ENCODE measurements at places on chromosomes 13 and 19.

DNA sequence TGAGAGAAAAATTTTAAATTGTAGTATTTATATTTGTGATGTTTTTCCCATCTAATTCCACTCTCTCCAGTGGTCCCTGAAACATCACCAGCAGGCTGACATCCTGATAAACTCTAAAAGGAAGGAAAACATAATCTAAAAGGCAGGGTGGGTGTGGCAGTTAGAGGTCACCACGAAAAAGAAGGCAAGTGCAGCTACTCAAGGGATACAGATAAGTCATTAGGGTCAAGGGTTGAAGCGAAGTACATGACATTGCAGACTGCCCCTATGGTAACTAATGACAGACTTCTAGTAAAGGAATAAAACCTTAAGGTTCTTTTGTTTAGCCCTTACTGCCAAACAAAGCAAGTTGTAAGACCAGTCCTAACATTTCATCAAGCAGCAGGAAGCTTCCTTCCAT lies 6.0 kb upstream of the NEK3 start:
- no peak for DNase-seq

DNA sequence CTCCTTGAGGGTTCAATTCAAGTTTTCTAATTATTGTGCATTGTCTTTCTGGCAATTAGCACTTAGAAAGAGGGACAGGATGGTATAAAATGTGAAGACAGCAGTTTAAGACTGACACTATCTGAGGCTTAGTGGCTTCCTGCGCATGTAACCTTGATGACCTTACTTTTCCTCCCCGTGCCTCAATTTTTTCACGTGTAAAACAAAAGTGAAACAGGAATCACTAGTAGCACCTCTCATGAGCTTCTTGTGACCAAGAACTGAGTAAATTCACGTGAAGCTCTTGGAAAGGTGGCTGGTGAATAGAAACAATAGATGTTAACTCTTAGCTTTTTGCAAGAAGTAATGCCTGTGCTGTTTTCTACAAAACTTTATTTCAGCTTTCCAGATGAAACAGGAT lies 233.9 kb downstream of the LMO7 start:
- no peak for DNase-seq

DNA sequence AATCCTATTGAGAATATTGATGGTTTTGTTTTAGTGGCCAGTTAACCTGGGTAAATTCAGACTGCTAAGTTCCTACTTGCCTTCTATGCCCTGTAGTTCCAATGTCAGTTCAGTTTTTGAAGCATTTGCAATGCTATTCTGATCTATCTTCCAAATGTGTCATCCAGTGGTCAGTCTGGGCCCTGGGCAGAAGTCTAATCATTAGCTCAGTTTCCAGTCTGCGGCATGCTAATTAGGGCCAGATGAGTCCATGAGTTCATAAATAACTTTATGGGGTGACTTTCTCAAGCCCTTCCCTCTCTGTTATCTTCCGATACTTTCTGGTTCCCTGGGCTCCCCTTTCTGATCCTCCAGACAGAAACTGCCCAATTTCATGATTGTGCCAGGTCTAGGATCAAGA lies 32.7 kb downstream of the FAM187B start:
- no peak for DNase-seq

- no peak for DNase-seq
Observed at GRCh38 chr19:14385492-14385891, 4.2 kb downstream of the ADGRE5 start.

DNA sequence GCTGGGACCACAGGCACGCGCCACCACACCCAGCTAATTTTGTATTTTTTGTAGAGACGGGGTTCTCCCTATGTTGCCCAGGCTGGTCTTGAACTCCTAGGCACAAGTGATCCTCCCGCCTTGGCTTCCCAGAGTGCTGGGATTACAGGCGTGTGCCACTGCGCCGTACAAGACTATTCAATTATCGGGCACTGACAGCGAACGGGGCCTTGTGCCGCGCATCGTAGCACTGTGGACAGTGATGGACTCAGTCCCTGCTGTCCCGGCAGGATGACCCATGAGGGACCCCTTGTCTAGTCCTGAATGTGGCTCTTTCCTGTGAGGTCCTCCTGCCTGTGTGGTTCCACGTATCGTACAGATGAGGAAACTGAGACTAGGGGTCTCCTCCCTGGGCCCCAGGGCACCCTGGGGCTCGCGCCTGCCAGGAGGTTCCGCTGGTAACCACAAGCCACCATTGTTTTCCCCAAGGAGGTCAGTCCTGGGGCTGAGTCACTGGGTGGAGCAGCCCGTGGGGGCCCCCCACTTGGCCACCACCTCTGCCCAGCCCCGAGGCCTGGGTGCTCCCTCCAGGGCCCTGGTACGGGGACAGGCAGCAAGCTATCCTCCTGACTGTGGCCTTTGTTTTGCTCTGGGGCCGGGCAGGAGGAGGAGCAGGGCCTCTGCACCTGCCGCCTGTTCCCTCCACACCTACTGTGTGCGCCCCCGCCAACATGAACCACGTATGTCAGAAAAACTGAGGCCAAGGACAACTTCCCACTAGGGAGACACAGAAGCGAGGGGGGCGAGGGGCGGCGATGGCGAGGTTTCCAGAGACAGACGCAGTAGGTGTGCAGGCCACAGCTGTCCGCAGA lies 2.9 kb upstream of the TCF3 start:
- no peak for DNase-seq

- DNase-seq, result no peak
Observed at GRCh38 chr13:20477394-20477793, 48.3 kb downstream of the CRYL1 start.

DNA sequence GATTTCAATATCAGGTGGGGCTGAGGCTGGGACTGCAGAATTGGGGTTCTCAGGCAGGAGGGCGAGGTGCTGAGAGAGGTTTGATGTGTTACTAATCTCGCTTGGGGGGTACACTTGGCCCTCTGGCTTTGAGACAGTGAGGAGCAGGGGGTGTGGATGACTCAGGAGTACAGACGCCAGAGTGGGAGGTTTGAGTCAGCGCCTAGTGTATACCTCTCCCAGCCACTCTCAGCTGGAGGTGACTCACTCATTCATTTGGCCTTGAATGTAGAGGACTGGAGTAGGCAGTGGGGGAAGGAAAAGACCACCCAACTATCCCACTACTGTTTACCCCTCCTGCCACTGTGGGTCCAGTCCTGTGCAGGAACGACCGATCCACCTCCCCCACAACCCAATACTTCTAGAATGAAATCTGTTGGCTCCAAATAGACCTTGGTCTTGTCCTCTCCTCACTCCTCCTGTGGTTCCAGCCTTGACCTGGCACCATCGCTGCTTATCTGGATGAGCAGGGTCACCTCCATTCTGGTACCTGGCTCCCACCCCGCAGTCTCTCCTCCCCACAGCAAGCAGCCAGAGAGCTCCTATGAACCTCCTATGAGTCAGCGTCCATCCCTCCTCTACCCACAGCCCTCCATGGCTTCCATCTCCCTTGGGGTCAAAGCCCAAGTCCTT lies 20.1 kb upstream of the ZNRF4 start:
- no peak for DNase-seq

- no peak for DNase-seq
Observed at GRCh38 chr19:54485851-54486250, 12.8 kb upstream of the CDC42EP5 start.

- no peak for DNase-seq
Observed at GRCh38 chr19:13022859-13023636, 27.8 kb downstream of the NFIX start.

GRCh38 chr19:52691737-52692136 lies 43.1 kb downstream of the ZNF611 start:
- no peak for DNase-seq

All from stimulated activated CD8-positive, alpha-beta memory T cell treated with anti-CD3 and anti-CD28 coated beads, Interleukin-2, amount 100 ng/mL, for 1 hour (primary cell).